ENCODE measurements at places on chromosomes 6 and 20.
A peak's percentile ranks its signal among the peaks of the same experiment; 100 is the strongest.

DNA sequence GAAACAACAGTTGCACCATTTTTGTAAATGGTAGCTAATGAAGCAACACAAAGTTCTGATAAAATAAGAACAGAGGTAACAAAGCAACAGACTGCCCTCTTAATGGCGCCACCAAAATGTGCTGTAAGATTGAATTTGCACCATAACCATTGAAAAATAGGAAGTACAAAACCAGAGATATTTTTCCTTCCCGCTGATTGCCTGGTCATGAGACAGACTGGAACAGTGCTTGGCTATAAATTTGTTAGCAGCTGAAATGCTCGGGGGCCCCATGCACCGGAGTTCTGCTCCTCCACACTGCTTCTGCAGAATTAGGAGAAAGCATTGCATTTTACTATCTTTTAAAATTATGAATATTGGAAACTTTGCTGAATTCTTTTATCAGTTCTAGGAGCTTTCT is 164.4 kb upstream of the QKI start:
- no peak for DNase-seq

DNA sequence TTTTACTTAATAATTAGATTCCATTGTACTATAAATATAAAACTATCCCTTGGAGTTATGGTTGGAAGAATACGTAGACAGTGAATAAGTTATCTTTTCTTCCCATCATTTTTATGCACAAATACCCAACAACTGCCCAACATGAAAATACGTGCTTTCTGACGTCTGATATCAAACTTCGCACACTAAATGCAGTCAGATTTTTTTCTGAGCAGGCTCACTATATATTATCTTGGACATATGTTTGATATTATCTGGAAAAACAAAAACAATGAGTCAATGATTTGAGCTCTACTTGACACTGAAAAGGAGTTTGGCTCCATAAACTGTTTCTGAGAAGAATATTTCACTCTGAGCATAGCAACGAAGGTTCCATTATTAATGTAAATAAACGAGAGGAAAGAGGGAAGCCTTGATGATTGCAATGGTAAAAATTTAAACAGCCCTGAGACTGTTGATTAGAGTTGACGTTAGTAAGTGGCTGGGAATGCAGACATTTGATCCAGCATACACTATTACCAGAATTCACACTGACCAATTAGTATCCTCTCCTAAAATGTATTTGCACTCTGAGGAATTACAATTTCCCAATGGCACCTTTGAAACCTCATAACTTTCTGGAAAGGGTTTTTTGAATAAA is 1090.0 kb downstream of the EPHA7 start:
- DNase-seq, result no peak

DNA sequence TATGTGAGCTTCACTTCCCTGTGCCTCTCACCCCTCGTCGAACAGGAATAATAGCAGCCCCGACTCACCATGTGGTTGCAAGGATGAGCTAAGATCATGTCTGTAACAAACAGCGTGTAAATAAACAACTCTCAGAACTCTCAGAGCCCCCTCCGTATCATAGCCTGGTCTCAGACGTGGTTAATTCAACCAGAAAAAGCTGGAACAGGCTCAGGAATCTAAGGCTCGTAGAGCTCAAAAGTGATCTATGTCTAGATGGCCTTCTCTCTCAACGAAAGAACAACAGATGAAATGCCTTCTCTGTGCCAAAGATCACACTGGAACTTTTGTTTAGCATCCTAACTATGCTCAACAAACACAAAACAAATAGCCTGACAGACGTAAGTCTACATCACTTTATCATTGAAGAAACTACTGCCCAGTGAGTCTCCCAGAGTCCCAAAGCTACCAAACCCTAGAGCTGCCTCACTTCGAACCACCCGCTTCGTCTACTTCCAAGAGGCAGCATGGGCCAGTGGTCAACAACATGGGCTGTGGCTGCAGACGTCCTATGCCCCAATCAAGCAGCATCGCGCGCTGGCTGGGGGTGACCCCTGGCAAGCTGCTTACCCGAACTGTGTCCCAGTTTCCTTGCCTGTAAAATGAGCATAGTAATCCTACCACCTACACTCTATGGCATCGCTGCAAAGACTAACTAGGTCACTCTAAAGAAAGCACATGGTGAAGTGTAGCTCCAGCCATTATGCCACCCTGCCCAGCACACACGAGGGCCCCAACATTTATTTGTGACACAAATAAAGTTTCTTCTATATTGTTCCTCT is 35.1 kb downstream of the NFATC2 start:
- DNase-seq, result no peak

- no peak for DNase-seq
These were observed 77.8 kb downstream of the VIP start for GRCh38 chr6:152828431-152828830.

GRCh38 chr6:35755278-35755924 is 18.6 kb downstream of the ARMC12 start:
- DNase-seq, result no peak

DNA sequence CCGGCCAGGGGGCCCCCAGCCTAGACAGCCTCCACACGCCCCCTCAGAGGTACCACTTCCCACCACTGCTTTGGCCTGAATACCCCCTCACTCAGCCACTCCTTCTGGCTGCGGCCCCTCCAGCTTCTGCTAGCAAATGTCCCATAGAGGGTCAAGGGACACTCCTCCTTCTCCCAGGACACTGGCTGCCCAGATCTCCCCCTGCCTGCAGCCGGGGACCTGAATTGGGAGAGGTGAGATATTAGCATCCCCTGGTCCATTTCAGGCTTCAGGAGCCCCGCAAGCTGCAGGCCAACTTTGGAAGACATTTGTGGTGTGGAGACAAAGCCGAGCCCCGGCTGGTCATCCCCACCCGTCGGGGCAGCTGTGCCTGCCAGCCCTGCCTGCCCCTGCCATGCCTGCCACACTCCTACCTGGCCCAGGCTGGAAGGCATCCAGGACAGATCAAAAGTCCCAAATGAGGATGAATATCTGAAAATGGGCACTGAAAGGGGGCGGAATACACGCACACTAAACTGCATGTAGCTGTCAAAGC is 32.5 kb upstream of the FOXC1 start:
- no peak for DNase-seq

DNA sequence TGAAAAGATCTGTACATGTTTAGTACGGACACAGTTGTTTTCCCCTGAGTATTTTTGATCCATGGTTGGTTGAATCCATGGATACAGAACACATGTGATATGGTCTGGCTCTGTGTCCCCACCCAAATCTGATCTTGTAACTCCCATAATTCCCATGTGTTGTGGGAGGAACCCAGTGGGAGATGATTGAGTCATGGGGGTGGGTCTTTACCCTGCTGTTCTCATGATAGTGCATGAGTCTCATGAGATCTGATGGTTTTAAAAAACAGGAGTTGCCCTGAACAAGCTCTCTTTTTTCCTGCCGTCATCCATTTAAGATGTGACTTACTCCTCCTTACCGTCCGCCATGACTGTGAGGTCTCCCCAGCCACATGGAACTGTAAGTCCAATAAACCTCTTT is 139.2 kb downstream of the CDKAL1 start:
- DNase-seq, result no peak

DNA sequence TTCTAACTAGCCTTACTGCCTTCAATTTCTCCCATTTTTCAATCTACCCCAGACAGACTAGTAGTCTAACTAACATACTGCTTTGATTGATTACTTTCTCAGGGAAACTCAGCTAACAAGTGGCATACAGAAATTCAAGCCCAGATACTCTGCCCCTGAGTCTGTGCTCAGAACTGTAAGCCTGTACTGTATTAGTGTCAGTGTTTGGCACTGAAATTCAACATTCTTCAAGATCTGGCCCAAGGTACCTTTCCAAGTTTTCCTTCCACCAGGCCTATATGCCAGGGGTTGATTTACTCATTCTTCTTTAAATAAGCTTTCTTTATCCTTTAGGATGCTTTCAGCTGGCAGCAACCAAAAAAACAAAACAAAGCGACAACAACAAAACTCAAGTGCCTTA is 433.2 kb upstream of the MARCKS start:
- no peak for DNase-seq

- no peak for DNase-seq
These were observed 211.7 kb downstream of the LMBRD1 start for GRCh38 chr6:69584913-69585729.

DNA sequence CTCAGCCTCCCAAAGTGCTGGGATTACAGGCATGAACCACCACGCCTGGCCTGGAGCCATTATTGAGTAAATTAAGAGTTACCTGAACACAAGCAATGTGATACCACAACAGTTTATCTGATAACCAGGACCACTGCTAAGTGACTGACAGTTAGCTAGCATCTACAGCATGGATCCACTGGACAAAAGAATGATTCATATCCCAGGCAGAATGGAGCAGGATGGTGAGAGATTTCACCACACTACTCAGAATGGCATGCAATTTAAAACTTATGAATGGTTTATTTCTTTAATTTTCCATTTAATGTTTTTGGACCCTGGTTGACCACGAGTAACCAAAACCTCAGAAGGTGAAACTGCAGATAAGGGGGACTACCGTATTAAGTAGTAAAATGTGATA is 48.6 kb downstream of the RALGAPA2 start:
- DNase-seq, result no peak

DNA sequence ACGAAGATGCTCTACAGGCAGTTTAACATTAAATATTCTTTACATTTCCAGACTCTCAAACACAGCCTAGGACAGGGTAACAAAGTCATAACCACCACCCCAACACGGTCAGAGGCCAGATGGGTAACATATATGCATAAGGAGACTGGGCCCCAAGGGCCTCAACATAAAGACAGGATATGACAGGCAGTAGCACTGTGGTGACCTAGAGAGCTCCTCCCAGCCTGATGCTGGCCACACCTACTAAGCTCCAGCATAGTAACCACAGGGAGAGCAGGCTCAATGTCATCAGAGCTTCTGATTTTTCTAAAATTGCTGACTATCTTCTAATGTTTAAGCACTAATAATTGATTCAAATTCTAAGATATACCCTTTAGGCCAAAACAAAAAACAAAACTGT is 21.7 kb downstream of the SMLR1 start:
- DNase-seq, result no peak

GRCh38 chr20:59458645-59459044 is 145.7 kb upstream of the PHACTR3 start:
- no peak for DNase-seq

- DNase-seq, result peak; percentile 12
These were observed 332.6 kb downstream of the ADGRB3 start for GRCh38 chr6:68967549-68968300.

GRCh38 chr6:11685481-11686093 is 93.0 kb downstream of the ADTRP start:
- no peak for DNase-seq

- DNase-seq, result no peak
These were observed 24.4 kb downstream of the ANGPT4 start for GRCh38 chr20:891706-892080.

GRCh38 chr6:25239059-25239458 is 40.1 kb upstream of the CARMIL1 start:
- DNase-seq, result no peak

GRCh38 chr6:34090935-34091334 is 55.0 kb downstream of the GRM4 start:
- no peak for DNase-seq

GRCh38 chr20:46660487-46660886 is 9.2 kb upstream of the SLC13A3 start:
- DNase-seq, result no peak
